ENCODE measurements at places on chromosomes 2 and 18.

DNA sequence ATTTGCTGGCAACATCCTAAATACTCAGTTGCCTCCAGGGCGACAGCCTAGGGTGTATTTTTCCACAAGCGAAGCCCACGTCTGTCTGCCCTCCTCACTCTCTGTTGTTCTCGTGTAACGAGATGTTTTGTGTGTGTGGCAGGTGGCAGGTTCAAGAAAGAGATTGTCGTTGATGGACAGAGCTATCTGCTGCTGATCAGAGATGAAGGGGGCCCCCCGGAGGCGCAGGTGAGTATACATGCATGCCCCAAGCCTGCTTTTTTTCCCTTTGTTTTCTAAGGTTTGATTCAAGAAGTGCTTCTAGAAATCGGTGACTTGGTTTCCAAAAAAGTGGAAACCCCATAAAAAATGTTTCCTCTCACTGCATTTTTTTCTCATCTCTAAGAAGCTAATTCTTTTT lies 247.0 kb downstream of the AGAP1 start:
- peak; percentile 67 for DNase-seq

DNA sequence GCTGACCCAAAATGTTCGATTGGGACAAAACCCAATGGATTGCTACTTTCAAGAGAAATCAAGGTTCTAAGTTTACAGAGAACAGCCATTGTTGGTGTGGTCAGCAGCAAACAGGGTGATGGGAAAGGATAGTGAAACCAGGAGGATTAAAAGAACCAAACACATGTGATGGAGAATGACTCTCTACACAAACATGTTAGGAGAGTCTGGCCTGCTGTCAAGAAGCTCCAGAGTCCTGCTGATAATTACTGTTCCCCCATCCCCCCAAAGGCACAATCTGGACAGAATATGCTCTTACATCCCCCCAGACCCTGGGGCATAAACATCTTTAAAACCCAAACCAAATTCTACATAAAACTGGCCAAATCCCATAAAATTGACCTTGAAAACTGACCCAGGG lies 32.0 kb upstream of the ACYP2 start:
- no peak for DNase-seq

DNA sequence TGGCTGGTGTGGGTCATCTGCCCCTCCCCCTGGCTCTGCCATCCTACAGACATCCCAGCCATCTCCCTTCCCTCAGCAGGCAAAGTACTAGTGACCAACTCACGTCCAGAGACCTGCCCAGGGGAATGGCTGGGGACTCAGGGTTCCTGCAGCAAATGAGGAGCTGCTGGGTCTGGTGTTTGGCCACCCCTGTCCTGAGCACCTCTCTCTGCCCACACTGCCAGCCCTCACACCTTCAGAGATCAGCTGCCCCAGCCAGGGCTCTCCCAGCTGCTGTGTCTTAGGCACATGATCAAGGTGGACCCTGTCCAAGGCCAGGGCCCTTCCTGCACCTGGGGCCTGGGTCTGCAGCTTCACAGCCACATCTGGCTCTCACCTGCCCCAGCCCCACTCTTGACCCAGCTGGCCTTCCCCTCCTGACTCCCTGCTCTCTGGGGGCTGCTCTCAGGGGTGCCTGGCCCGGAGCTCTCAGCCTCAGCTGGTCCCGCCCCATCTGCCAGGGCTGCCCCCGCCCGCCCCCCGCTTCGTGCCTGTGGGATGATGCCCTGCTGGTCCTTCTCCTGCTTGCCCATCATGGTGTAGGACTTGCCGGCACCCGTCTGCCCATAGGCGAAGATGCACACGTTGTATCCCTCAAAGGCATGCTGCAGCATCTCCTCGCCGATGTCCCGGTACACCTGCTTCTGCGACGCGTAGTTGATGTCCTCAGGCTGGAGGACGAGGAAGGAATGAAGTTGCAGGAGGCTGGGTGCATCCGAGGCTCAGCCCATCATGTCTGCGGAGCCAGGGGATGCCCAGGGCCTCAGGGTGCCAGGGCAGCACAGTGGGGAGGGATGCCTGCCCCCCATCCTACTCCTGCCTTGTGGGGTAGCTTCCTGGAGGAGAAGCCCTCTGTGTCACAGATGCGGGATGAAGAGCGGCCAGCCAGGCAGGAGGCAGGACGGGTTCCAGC lies 32.2 kb downstream of the KIF1A start:
- no peak for DNase-seq

DNA sequence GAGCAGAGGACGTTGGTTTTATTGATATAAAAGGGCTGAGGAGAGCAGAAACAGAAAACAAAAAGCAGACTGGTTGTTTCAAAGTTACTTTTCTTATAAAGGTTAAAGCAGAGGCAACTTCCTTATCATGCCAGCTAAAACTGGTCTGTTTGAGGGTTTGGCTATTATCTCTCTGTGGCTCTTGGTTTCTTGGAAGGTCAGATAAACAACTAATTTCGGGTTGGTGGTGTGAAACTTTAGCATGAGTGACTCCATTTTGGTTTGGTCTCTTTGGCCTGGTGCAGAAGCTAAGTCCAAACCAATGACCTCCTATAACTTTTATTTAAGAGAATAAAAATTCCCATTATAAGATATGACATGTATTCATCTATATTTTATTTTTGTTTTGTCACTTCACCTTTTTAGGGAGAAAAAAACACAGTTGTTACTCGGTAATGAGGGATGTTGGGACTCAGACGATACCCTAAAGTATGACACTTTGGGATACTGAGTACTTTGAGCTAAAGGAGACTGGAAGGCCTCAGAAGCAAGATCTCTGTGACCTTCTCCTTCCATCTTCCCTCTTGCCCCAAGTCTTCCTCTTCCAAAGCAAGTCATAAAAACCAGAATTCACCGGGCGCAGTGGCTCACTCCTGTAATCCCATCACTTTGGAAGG lies 23.3 kb downstream of the TNFAIP6 start:
- DNase-seq, result no peak

GRCh38 chr2:84873350-84873749 lies 7.5 kb downstream of the TRABD2A start:
- no peak for DNase-seq

DNA sequence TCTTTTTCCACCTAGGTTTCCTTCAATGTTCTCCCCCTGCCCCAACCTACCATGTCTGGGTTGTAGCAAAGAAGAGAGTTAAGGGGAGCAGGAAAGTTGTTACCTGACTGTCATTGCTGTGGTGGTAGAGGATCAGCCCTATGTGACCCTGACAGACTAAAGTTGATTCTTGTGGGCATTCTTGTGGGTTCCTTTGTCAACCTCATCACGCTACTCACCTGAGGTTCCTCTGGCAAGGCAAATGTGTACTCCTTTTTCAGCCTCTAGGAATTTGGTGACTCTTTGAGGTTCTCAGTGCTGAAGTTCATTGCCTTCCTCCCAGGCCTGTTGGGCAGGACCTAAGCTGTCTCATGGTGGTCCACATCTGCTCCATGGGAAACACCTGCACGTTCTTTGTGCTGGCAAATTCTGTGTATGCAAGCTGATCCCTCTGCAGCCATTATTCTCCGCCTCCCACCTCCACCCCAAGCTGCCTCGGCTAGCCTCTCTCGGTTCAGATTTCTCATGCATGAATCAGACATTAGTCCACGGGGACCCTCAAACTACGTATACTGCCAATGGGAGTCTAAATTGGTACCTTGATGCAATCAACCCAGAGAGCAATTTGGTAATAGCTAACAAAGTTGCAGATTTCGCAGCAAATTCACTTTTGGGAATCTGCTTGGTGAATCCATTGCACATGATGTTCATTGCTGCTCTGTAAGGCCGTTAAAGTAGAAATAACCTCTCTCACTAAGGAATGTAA lies 1.5 kb upstream of the GMCL1 start:
- DNase-seq, result no peak

GRCh38 chr2:59567151-59567550 lies 986.3 kb downstream of the BCL11A start:
- no peak for DNase-seq

DNA sequence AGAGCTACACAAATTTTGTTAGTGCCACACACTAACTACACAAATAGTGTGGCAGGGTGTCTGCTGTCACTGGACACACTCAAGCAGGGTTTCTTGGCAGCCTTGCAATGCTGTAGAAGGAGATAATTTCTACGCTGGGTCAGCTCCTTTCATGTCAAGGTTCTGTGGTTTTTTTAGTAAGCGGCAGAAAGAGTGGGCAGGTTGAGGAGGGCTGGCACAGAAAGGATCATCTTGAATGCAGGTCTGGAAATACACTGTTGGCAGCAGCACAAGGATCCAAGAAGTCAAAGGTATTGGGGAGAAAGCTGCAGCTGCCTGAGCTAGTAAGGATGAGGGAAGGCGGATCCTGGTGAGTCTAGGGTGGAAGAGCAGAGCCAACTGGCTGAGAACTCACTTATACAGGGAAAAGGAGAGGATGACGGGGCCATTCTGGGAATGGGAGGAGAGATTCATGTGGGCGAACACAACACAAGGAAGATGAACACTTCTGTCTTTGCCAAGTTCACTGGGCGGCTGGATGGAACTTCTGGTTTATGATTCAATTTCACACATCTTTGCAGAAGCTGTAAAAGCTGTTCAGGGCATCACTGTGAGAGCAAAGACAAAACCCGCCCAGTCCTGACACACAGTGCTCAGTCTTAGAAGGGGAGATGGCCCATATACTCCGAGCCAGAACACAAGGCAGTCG lies 16.9 kb upstream of the CYRIA start:
- no peak for DNase-seq

DNA sequence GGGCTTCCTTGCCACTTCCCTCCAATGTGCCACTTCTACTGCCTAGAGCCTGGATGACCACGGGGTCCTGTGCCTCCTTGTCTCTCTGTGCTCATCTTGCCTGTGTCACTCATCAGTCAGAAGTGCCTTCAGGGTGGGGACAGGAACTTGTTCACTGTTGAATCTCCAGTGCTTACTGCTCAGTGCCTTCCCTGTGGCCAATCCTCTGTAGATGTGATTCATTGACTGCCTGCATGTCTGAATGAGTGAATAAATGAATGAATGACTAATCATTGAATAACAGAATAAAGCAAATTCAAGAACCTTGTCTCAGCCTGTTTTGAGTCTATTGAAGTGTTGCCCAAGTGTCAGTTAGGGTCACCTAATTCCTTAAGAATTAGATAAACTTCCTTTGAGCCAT lies 42.3 kb upstream of the FAM136A start:
- DNase-seq, result no peak

DNA sequence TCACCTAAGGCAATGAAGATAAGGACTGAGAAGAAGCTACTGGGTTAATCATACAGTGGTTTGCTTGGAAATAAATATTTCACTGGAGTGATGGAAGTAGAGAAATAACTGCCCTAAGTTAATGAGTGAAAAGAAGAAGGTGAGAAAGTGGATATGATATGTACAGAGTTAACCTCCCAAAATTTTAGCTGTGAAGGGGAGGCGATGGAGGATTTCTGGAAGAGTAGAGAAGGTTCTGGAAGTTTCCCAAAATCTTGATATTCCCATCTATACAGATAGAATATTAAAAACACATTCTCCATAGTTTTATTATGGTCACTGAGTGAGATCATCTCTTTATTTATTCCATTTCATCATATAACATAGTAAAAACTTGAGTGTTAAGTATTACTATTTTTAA lies 296.6 kb upstream of the RGPD4 start:
- DNase-seq, result no peak

GRCh38 chr2:207546822-207547221 lies 17.1 kb downstream of the CREB1 start:
- DNase-seq, result no peak

DNA sequence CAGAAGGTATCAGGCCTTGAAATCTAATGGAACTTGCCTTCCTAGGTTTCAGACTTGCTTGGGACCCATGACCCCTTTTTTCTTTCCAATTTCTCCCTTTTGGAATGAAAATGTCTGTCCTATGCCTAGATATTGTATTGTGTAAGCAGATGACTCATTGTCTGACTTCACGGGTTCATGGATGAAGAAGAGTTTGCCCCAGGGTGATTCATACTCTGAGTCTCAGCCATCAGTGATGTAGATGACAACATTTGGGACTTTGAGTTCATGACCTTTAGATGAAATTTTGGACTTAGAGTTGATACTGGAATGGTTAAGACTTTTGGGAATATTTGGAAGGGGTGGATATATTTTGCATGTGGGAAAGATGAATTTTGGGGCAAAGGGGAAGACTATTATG lies 11.2 kb upstream of the SCYGR5 start:
- no peak for DNase-seq

GRCh38 chr2:161206471-161207032 lies 46.3 kb downstream of the TANK start:
- no peak for DNase-seq

- no peak for DNase-seq
These were observed 13.7 kb downstream of the IL1R2 start for GRCh38 chr2:102005449-102005848.

DNA sequence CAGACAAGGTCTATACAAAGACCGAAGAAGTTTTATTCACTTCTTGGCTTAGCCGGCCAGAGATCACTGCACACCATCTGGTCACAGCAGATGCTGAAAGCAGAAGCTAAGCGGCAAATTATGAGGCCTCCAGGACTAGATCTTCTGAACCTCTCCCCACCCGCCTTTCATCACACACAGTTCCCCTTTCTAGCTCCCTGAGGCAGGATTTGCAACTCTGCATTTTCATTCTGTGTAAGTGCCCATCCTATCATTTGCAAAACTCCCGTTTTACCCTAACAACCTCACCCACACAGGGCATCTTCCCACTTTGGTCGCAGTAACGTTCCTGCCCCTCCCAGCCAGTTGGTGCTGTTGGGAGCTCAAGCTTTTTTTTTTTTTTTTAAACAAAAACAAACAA lies 3.1 kb upstream of the MOB1A start:
- DNase-seq, result no peak

DNA sequence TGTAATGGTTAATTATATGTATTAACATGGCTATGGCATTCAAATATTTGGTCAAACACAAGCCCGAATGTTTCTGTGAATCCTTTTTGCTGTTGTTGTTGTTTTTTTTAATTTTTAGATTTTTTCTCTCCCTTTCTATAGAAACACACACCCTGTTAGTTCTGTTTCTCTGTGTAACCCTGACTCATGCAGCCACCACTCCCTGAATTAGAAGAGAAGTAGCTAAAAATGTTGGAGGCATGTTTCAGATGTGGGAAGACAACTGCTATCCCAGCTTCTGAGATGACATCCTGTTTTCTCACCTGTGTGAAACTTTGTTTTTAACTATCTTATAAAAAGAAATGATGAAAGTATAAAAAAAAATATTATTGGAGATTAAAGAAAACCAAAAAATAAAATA lies 219.6 kb upstream of the RGPD4 start:
- DNase-seq, result no peak

- DNase-seq, result peak; percentile 36
These were observed 969 bp upstream of the ALKAL2 start for GRCh38 chr2:288758-289361.

- DNase-seq, result no peak
These were observed 468.2 kb upstream of the TNP1 start for GRCh38 chr2:217327953-217328621.

GRCh38 chr2:241579281-241579680 lies 20.7 kb downstream of the BOK start:
- no peak for DNase-seq

Measured in WTC11 (cell line).